NCI-H2029 (cell line): ENCODE measurements at places on chromosomes 5 and 9.

DNA sequence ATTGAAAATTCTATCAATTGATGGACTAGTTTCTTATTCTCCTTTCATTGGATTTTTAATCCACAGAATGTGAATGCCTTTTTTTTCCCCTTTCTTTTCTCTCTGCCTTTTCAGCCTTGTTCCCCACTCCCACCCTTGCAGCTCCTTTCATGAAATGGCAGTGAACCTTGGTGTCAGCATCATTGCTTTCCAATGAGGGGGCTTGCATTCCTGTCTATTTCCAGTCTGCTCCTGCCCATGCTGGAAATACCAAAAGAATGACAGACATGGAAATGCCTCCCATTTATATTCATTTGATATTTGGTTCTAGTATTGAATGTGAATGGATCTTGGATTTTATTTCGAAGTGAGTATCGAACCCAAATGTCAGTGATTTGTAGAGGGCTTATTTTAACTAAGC is 162.7 kb upstream of the SGCD start:
- no peak for DNase-seq

GRCh38 chr5:168438349-168438748 is 47.9 kb upstream of the RARS1 start:
- no peak for DNase-seq

DNA sequence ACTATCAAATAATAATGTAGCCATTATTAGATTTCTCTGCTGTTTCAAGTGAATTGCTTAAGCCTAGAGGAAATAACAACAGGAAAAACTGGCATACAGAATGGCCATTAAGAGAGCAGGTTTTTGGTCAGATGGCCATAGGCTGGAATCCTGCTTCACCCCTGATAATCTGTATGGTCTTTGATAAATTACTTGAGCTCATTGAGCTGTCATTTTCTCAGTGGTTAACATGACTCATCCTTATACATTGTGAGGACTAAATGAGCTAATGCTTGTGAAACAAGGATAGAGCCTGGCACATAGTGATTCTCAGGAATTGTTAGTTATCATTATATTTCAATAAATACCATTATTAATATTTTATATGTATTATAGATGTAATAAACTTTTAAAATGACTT is 516.5 kb downstream of the KIF4B start:
- no peak for DNase-seq

- no peak for DNase-seq
Observed at GRCh38 chr9:20980832-20981455, 50.5 kb downstream of the HACD4 start.

DNA sequence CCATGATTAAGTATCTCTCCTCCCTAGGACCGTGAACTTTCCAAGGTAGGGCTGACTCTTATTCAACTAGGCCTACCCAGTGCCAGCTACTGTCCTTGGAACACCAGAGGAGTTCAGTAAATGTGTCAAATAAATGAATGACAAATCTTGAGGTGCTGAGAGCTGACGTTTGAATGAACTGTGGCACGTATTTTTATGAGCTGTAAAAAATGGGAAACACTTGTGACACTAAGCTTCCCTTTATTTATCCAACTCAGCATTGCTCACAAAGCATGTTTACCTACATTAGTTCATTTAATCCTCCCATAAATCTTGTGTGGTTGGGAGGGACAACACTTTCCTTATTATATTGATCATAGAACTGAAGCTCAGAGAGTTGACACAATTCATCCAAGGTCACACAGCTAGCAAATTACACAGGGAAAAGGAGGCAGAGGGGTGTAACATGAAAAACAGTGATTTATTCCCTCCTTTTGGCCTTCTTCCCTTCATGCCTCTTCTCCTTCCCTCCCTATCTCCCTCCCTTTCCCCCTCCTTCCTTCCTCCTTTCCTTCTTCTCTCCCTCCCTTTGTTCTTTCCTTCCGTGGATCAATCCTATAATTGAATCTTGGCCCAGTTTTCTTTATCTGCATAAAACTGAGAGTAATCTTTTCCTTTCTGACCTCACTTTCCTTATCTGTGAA is 412.6 kb downstream of the DMRT2 start:
- no peak for DNase-seq

DNA sequence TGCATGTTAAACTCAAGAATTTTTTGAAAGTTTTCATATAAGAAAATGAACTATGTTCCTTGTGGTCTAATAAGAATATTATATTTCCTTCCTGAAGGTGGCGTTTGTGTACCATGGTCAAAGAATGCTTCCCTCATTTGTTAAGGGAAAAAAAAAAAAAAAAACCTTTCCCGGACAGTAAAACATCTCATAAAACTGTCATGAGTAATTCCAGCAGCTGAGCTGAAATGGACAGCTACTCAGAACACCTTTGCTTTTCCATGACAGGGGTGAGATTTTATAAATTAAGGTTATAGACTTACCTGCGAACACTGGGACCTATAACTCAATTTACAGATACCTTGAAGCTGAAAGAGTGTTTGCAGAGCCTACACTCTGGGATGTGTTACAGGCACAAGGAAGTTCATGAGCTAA is 113.2 kb upstream of the RANBP3L start:
- DNase-seq: peak; percentile 45
